Iris pigment epithelial cell (primary cell): ENCODE measurements at places on chromosomes 4 and X.

DNA sequence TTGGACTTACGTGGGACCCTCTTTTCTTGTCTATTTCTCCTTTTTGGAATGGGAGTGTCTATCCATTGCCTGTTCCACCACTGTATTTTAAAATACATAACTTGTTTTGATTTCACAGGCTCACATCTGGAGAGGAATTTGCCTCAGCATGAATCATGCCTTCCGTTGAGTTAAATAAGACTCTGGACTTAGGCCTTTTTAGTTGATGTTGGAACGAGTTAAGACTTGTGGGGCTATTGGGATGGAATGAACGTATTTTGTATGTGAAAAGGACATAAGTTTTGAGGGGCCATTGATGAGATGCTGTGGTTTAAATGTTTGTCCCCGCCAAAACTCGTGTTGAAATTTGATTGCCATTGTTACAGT lies 66.2 kb downstream of the BEX3 start:
- DNase-seq, result peak; percentile 78

GRCh38 chrX:133335027-133335426 lies 80.3 kb downstream of the GPC4 start:
- DNase-seq, result peak; percentile 31

DNA sequence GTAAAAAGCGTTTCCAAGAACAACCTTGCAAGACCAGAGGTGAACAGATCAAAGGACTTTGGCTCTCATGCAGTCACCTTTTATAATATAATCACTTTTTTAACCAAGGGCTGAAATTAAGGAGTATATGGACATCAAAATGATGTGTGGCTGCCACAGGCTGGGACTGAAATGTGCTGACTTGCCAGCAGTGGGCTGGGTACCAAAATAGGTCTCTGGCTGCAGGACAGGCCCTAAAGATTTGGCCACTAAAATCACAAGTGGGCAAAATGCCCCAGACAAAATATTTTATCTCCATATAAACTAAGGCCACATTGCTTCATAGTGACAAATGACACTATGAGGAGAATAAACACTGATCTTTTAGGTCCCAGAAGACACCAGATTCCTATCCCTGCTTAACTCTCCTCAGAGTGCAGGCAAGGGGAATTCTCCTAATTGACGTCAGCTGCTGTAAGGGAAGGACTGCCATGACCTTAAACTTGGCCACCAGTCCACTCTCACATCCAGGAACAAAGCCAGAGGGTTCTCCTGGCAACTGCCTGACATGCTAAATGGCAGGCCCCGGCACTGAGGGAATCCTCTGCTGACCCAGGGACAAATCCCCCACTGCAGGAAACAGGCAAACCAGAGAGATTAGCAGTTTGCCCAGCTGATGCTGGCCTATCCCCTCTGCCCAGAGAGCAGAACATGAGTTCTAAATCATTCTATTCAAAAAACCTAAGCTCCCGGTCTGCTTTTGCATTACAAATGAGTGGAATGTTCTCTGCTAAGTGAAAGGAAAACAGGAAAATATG lies 155.8 kb downstream of the PPP3CA start:
- DNase-seq, result peak; percentile 85

GRCh38 chr4:139453041-139453370 lies 915 bp upstream of the RAB33B start:
- DNase-seq, result peak; percentile 79

GRCh38 chr4:176099314-176099713 lies 33.7 kb downstream of the WDR17 start:
- peak; percentile 2 for DNase-seq

- no peak for DNase-seq
Measured at GRCh38 chrX:107272431-107272921, 66.1 kb downstream of the DNAAF6 start.

- DNase-seq, result peak; percentile 66
Measured at GRCh38 chr4:156512622-156513021, 459.0 kb downstream of the PDGFC start.

GRCh38 chr4:6710282-6710681 lies 617 bp upstream of the MRFAP1L1 start:
- no peak for DNase-seq

- DNase-seq, result no peak
Measured at GRCh38 chr4:153916273-153916755, 127.4 kb upstream of the SFRP2 start.

GRCh38 chr4:93908778-93909177 lies 80.2 kb downstream of the ATOH1 start:
- no peak for DNase-seq

GRCh38 chrX:97234471-97235081 lies 350.9 kb downstream of the RPA4 start:
- no peak for DNase-seq

DNA sequence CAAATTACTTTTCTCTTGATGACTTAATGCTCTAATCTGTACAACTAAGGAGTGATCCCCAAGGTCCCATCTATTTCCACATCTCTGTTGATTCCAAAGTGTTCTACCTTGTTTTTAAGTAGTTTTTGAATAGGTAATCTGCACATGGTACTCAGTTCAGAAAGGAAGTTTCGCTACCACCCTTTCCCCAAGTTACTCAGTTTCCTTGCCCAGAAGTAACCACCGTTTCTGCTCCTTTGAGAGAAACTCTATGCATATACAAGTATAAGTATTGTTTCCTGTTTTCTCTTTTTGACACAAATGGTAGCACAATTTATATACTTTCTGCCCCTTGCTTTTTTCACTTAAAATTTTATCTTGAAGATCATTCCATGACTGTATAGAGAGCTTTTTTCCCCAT lies 18.1 kb downstream of the TMEM154 start:
- no peak for DNase-seq

- DNase-seq, result peak; percentile 50
Measured at GRCh38 chr4:6992728-6993677, 50.2 kb upstream of the TADA2B start.

DNA sequence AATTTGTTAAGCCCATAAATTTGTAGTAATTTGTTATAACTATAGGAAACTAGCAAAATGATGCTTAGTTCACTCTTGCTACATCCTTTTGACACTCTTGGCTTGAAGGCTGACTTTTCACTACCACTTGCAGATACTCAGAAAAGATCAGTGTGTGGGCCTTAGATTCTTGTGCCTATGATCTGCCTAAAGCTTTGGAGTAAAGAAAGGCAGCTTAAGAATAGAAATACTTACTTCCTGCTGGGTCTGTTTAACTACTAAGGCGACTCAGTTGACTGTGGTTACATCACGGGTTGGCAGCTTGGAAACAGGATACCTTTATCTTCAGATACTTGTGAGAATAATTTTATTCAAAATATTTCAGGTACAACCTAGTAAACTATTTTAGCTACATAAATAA lies 201.4 kb upstream of the FMR1 start:
- DNase-seq, result no peak

DNA sequence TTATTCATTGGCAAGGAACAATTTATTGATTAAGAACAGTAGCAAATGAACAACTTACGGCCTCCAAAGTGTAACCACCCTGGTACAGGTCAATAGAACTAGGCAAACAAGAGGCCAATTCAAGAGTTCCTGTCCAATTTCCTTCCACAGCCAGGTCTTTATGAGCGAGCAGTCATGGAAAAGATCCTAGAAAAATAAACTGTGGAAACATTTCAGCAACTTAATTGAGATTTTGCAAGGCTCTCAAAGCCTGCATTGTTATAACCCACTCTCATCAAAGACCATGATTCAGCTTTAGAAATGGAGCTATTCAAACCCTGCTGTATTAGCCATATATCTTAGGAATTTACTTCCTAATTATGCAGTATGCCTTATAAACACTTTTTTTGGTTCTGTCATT lies 43.6 kb downstream of the UNC5C start:
- DNase-seq, result peak; percentile 17

DNA sequence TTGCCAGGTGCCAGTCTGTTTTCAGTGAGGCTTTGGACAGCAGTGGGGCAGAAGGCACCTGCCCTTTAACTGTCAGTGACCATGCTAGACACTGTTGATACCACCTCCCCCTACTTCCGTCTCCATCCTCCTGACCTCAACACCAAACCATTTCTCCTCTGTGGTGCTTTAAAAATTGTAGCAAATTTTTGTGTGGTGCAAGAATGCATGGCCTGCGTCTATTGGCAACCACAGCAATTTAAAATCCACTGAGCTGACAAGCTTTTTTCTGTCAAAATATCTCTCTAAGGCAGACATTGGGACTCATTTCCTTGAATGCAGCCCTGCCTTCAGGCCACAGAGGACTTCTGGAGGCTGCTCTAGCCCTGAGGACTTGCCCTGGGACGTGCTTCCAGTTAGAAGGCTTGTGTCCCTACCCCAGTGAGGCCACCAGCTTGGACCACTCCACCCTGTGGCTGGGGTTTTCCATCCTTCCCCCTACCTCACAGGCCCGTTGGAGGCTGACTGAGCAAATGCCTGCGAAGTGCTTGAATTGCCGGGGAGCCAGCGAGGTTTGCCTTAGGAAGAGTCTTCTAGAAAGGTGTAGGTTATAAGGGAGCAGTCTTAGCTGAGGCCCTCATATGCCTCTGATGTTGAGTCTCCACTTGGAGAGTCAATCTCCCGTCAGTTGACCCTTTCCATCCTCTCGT lies 6.9 kb downstream of the PRRG3 start:
- DNase-seq, result no peak

GRCh38 chrX:66751136-66751782 lies 112.4 kb upstream of the EDA2R start:
- peak; percentile 4 for DNase-seq

GRCh38 chr4:165668694-165669093 lies 204.3 kb upstream of the TLL1 start:
- DNase-seq, result peak; percentile 28

GRCh38 chr4:187016101-187016500 lies 292.4 kb upstream of the FAT1 start:
- DNase-seq, result no peak

GRCh38 chr4:178311997-178312396 lies 869.8 kb upstream of the AGA start:
- no peak for DNase-seq

DNA sequence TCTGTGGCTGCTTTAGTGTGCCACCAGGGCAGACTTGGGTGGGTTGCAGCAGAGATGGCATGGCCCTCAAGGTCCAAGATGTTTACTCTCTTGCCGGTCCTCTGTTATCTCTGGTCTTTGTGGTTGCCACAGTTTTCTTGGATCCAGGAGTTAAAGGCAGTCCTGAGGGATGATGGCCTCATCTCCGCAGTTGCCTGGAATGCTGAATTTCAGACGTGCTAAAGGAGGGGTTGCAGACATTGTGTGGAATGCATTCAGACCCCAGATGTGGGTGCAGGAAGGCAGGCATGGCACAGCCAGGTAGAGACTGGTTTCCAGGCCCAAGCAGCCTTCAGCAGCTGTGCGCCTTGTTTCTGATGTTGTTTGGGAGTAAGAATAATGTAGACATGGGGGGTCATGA lies 64.4 kb downstream of the TBL1X start:
- DNase-seq, result no peak

DNA sequence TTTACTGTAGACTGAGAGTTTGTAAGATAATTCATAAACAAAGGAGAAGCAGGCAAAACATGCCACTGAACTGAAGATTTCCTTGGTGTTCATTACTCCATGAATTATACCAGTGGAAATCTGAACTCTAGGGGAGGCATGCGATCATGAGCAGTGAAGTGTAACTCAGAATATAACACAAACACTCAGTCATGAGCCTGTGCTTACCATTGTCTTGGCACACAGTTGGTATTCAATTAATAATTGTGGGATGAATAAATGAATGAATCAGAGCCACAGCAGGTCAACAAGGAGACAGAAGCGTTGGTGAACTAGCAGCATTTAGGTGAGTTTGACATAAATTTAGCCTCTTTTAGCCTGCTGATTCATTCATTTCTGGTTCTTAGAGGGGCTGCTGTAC lies 263.5 kb upstream of the DKK2 start:
- DNase-seq, result peak; percentile 50

DNA sequence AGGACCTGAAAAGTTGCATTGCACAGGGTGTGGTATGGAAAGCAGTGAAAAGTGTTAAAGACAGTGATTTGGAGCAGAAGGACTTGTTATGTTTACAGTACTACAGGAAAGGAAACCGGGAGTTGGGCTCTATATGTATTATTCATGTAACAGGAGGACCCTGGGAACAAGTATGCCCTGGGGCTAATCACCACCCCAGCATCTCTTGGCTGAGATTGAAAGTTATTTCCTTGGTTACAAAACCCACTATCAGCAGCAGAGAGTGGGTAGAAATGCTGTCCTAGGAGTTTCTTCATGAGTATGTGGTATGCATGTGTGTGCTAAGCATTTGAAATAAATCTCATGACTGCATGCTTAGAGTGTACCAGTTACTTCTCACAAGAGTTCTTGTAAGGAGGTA lies 46.9 kb downstream of the STK32B start:
- no peak for DNase-seq

DNA sequence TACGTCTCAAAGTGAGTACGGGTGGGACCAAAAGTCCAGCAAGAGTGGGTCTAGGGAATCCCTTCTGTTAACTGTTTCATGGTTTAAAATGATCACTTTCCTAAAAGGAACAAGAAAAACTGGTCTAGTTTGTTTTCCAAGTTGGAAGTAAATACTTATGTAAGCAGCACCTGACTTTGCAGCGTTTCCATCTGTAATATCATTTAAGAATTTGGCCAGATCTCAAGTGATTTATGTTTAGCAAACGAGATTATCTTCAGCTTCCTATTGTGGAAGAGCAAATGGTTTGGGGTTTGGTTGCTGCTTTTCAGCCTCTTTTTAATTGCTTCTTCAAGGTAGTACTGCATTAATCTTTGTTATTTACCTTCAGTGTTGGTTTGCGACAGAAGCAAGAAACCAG lies 50.4 kb downstream of the FHIP1A start:
- no peak for DNase-seq

DNA sequence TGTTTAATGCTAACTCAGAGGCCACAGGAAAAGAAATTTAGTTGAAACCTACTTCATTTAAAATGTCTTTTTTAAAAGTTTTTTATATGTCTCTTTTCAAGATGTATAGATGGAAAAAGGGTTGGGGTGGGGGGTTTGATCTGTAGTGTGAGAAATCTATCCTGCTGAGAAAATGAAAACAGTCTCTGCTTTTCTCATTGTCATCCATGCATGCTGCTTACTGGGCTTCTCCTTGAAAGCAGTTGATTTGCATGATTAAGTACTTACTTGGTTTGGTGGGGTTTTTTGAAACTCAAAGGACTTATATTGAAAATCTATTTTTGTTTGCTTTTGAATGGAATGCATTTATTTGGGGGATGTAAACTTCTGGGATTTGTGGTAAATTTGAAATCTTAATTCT lies 313.6 kb upstream of the DKK2 start:
- DNase-seq, result no peak

- peak; percentile 75 for DNase-seq
Measured at GRCh38 chr4:169315530-169316343, 45.0 kb upstream of the SH3RF1 start.

DNA sequence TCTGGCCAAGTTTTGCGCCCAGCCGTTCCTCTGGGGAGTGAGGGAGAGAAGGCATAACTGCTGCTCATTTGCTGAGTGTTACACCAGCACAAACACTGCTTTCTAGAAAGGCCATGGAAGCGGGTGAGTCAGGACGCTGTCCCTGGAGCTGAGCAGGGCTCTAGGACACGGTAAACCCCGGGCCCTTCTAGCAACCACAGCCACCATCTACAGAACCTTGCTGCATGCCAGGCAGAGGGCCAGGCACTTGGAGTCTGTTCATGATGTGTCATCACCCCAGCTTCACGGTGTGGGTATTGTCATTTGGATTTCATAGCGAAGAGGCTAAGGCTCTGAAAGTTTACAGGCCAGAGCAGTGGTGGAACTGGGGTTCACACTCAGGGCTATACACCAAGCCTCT lies 31.8 kb upstream of the C4orf50 start:
- no peak for DNase-seq

- peak; percentile 92 for DNase-seq
Measured at GRCh38 chr4:159006202-159006601, 96.7 kb upstream of the RAPGEF2 start.
